Activated T-cell treated with anti-CD3 and anti-CD28 coated beads, Interleukin-2, amount 50 U/mL, for 4 hours (primary cell): ENCODE measurements at places on chromosomes 12 and 14. TPM values are rescaled to one million over a fixed set of nuclear protein-coding genes. Genes with fewer than 3 reads are reported as not detected.

DNA sequence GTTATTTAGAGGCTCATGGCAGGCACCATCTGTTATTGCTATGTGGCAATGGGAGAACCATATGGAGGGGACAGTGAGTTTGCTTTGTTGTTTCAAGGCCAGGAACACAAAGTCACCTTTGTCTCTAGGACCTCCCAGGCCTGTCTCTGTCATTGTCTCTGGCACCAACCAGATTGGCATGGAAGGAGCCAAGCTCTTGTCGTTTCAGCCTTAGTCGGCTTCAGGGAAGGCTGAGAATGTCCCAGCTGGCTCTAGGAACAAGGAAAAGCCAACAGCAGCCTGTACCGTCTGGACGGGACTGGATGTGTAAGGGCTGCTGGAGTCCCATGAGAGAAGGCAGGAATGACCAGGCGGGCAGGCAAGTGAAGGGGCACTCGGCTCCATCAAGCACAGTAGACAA, 29.2 kb downstream of the RPH3A start:
- DNase-seq, result no peak

- DNase-seq, result no peak
These were observed 494.1 kb upstream of the NOVA1 start for GRCh38 chr14:27091973-27092372.

- no peak for DNase-seq
These were observed 43.6 kb downstream of the SYNE3 start for GRCh38 chr14:95472819-95473251.

DNA sequence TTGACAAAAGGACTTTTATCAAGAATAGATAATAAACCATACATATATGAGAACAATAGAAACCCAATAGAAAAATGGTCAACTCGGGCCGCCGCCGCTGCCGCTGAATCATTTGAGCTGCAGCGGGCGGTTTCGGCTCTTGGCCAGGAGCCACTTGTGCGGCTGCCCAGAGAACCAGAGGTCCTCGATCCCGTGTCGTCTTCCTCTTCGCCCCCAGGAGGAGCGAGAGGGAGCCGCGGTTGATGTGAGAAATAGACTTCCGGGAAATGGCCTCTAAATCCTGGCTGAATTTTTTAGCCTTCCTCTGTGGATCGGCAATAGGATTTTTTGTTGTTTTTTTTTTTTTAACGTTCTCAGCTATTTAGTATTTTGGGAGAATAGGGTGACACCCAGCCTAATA, 44.8 kb downstream of the CPSF6 start:
- DNase-seq, result no peak

DNA sequence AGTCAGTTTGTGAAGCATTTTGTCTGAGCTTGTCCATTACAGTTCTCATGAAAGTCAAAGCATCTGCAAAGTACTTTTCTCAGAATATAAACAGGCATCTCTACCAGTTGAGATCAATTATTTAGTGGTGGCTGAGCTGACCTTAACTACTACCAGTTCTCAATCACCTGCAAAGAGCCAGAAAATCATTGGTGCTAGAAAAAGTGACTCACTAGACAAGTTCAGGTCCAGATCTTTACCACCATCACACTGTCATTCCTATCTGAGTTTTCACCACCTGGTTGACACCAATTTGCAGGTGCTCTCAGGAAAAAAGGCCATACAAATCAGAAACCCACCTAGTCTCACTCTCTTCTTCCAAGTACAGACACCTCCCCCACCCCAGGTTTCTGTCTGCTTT, 33.3 kb downstream of the ITPR2 start:
- DNase-seq, result no peak

- DNase-seq, result no peak
These were observed 39.8 kb downstream of the BAZ2A start for GRCh38 chr12:56590237-56590830.

GRCh38 chr14:44010595-44010994, 496.5 kb downstream of the FSCB start:
- no peak for DNase-seq

- no peak for DNase-seq
These were observed 15.6 kb downstream of the DGKA start for GRCh38 chr12:55946553-55946952.

DNA sequence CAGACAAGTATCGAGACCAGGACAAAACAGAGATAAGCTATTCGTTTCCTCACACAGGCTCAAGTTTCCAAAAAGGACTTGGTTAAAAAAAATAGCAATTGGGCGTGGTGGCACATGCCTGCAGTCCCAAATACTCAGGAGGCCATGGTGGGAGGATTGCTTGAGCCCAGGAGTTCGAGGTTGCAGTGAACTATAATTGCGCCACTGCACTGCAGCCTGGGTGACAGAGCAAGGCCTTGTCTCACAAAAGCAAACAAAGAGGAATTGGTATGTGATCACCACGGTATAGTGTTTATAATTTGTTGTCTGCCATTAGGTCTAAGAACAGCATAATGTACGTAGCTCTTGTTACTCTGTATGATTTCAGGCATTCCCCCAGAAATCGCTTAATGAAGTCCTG, 175.3 kb downstream of the DERA start:
- DNase-seq, result no peak

DNA sequence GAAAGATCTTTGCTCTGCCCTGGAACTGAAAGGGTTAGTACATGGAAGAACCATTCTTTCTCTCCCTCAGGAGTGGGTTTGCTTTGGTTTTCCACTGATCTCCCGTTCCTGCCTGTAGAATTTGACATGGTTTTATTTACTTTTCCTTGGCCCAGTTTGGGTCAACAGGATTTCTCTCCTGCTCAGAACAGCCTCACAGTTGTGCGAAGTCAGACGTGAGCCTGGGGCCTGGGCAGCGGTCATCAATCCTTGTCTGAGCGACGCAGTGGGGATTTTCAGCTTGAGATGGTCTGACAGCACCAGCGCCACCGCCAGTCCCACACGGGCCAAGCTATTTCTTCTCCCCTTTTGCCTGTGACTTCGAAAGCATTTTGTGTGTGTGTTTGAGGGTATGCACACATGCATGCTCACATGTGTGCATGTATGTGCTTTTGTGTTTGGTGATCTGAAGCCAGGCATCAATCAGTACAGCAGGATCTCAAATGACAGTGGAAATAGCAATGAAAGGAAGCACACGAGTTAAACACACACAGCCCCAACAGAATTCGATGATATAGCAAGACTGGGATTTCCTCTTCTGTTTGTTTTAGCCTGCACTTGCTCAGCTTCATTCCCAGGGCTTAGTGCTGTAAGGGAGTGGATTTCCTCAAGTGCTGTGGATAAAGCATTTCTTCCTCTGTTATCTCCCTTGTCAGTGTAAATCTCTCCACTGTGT, 58.3 kb downstream of the SMOC1 start:
- no peak for DNase-seq

Gene PRPH
- not detected for total RNA-seq

Gene HCAR2
- not detected for total RNA-seq

Gene GALNT9
- total RNA-seq, result 0.30 TPM

Gene LMNTD1
- not detected for total RNA-seq

Gene SPIC
- not detected for total RNA-seq
